ENCODE measurements at places on chromosomes 6 and 20. TPM values are rescaled to one million over a fixed set of nuclear protein-coding genes. Genes with fewer than 3 reads are reported as not detected.

The ZNF391 gene
- 0.28 TPM for total RNA-seq

The C20orf144 gene
- total RNA-seq = under 0.01 TPM

The CST1 gene
- not detected for total RNA-seq

The MICA gene
- 52.2 TPM for total RNA-seq

The ZGPAT gene
- 13.4 TPM for total RNA-seq

The BMP6 gene
- total RNA-seq = 0.28 TPM

The ADGRG6 gene
- 22.5 TPM for total RNA-seq
